ENCODE measurements at places on chromosomes 16 and 17.

GRCh38 chr16:75000481-75001081 is 1.8 kb downstream of the ZNRF1 start:
- peak; percentile 50 for DNase-seq

DNA sequence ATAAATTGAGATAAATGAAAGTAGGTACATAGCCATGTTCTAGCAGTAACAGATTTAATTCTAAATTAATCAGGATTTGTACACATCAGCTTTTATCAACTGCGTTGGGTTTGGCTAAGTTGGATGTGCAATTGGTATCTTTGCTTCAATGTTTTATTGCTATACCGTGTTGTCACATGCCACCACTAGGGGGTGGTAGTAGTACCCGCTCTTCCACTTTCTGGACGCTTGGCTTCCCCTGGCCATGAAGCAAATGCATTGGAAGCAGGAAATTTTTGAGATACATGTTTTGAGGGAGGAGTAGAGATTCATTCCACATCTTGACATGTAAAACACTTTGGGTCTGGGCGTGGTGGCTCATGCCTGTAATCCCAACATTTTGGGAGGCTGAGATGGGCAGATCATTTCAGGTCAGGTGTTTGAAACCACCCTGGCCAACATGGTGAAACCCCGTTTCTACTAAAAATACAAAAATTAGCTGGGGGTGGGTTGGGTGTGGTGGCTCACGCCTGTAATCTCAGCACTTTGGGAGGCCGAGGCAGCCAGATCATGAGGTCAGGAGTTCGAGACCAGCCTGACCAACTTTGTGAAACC is 58.6 kb downstream of the EMP2 start:
- peak; percentile 72 for DNase-seq

- no peak for DNase-seq
Observed at GRCh38 chr17:57107498-57108101, 22.6 kb downstream of the AKAP1 start.

DNA sequence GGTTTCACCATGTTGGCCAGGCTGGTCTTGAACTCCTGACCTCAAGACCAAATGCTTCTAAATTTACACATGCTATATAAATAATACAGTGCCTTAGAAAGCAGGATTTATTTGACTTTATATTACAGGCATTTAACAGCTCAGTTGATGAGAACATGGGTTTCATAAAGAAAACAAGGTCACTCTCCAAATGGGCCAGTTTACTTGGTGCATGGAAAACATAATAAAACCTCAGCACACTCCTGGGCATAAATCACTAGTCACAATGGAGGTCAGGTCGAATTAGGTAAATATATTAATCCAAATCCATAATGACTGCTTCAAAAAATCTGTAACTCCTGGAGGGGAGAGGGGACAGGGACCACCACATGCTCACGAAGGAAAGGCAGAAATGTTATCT is 24.5 kb downstream of the APPBP2 start:
- DNase-seq = no peak

DNA sequence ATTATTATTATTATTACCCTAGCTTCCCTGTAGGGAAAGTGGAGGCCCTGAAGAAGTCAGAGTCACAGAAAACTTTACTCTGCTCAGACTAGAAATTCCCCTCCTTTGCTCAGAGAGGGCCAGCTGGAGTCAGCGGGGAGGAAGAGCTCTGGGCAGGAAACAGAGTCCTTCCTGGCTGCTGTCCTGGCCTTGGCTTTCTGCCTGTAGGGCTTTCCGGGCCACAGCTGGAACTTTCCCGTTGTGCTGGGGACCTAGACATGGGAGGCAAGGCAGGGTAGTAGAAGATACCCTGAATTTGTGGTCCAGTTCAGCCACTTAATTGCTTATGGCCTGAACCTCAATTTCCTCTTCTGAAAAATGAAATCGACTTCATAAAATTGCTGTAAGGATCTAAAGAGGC is 14.0 kb upstream of the CCL2 start:
- DNase-seq = peak; percentile 61

- DNase-seq = no peak
Observed at GRCh38 chr16:30787613-30788378, 791 bp upstream of the ZNF629 start.

- no peak for DNase-seq
Observed at GRCh38 chr17:14298947-14299279, 2.0 kb upstream of the HS3ST3B1 start.

DNA sequence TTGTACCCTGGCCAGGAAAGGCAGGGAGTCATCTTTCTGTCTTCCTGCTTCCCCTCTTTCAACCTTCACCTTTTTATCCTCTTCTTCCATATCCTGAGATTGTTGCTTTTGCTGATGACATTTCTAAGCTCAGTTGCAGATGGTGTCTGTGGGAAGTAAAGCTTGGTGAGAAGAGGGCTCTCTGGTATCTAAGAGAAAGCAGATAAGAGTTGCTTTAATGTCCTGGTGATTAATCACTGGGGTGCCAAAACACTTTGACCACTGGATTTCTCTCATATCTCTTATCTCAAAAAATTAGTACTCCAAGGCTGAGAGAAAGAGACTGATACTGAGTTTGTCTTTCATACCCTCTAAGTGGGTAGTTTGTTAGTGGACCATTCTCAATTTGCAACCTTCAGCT is 71.3 kb downstream of the NEUROD2 start:
- DNase-seq = no peak

DNA sequence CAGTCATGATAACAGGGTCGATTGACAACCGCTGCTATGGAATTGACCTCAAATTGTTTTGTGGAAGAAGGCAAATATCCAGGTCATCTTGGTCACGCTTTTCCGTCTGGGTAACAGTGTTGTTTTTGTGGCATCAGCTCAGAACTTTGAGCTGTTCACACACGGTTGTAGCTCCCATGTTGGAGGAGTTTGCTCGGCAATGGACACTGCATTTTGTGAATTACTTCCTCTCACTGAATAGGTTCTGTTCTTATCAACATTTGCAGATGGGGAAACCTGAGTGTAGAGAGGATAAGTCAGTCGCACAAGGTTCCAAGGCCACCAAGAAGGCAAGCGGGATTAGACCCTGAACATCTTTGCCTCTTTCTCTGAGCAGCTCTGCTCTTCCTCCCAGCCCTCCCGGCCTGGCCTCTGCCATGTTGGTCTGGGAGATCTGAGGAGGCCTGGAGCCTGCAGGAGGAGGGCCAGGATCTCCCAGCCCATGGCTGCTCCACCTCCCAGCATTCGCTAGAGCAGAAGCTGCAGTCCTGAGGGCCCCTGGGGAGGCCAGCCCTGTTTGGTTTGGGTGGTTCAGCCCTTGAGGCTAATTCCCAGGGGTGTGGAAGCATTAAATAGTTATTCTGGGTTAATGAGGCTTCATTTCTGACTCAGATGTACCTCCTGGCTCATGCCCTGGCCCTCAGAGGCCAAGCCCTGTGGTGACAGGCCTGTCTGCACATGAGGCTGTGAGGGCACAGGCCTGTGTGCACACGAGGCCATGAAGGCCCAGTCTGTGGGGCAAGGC is 154.1 kb upstream of the PLCG2 start:
- no peak for DNase-seq

DNA sequence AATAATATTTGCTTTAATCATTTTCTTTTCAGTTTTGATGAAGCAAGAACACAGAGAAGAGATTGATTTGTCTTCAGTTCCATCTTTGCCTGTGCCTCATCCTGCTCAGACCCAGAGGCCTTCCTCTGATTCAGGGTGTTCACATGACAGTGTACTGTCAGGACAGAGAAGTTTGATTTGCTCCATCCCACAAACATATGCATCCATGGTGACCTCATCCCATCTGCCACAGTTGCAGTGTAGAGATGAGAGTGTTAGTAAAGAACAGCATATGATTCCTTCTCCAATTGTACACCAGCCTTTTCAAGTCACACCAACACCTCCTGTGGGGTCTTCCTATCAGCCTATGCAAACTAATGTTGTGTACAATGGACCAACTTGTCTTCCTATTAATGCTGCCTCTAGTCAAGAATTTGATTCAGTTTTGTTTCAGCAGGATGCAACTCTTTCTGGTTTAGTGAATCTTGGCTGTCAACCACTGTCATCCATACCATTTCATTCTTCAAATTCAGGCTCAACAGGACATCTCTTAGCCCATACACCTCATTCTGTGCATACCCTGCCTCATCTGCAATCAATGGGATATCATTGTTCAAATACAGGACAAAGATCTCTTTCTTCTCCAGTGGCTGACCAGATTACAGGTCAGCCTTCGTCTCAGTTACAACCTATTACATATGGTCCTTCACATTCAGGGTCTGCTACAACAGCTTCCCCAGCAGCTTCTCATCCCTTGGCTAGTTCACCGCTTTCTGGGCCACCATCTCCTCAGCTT is 45.0 kb downstream of the ESRP2 start:
- peak; percentile 79 for DNase-seq

- DNase-seq = no peak
Observed at GRCh38 chr17:75565066-75565465, 22.5 kb upstream of the MYO15B start.

All from suppressor macrophage treated with lipopolysaccharide for 4 hours (primary cell).